ENCODE measurements at places on chromosomes 12 and 14.

GRCh38 chr12:6266971-6267721, 43.3 kb upstream of the PLEKHG6 start:
- no peak for DNase-seq

DNA sequence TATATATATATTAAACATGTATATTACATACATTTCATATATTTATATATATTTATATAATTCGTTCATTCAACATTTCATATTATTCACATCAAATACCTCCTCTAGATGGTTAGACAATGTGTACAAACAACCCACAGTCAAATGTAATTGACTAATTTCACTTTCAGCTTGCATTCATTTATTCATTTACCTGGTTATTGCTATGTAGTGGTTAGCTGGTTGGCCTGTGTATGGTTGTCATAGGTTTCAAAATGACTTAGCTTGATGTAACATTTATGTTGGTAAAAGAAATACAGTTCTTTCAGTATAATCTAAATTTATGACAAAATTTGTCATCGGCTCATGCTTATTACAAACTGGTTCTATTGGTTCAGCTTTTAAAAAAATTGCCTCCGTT, 389 bp downstream of the OR4K13 start:
- DNase-seq: no peak

DNA sequence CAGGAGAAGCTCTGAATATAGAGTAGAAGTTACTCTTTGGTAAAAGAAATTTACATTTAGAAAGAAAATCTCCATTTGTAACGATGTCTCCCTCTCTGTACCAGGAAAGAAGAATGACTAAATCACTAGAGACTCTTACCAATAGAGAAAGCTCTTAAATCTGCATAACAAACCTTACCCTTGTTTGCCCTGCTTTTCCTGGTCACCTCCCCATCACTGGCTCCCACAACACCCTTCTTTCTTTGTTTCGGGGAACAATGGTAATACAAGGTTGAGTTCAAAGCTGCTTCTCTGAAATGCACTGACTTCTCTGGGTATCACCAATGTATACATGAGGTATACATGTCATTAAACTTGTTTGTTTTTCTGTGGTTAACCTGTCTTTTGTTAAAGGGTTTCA, 351.1 kb upstream of the FLRT2 start:
- no peak for DNase-seq

GRCh38 chr14:73780391-73780790, 66.2 kb upstream of the PNMA1 start:
- DNase-seq: no peak

DNA sequence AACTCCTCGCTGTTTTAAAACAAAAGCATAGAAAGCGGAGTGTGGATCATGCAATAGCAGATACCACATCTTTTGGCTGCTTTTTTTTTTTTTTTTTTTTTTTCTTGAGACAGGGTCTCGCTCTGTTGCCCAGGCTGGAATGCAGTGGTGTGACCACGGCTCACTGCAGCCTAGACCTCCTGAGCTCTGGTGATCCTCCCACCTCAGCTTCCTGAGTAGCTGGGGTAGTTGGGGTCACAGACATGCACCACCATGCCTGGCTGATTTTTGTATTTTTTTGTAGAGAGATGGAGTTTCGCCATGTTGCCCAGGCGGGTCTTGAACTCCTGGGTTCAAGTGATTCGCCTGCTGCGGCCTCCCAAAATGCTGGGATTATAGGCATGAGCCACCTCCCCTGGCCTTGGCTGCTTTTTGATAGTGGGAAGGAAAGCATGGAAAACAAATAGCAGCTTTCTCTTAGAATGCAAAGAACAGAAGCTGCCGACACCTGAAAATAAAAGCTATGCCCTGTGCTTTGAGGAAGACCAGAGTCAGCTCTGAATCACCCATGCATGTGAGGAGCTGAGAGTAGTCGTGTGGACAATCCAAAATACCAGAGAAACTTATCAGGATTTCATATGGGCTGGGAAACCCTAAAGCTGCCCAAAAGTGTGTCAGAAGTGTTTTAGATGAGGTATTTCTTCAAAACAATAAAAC, 3.6 kb upstream of the ELK3 start:
- no peak for DNase-seq

DNA sequence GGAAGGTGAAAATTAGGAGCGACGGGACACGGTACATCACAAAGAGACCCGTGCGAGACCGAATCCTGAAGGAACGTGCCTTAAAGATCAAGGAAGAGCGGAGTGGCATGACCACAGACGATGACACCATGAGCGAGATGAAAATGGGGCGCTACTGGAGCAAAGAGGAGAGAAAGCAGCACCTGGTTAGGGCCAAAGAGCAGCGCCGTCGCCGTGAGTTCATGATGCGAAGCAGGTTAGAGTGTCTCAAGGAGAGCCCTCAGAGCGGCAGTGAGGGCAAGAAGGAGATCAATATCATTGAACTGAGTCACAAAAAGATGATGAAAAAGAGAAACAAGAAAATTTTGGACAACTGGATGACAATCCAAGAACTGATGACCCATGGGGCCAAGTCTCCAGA, 385.3 kb downstream of the PDZRN4 start:
- no peak for DNase-seq

DNA sequence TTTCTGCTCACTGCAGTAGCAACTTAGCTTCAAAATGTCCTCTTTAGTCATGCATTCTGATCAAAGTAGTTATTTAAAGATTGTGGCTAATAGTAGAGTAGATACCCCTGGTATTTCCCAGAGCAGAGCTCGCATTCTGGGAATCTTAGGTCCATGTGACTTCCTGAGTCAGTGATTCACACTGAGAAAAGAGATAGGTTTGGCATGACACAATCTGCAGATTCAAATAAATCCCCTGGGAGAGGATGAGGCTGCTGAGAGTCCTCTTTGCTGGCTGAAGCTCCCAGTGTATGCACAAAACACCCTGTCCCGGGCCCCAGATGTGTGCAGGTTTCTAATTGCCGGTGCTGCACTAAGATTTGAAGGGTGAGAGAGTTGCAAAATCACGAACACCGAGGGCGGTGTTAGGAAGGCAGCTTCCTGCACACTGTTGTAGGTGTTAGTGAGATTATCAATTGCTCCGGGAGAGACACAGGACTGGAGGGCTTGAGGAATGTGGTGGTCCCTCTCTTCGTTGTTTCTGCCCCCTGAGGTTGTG, 233.2 kb downstream of the NRXN3 start:
- no peak for DNase-seq

- DNase-seq: no peak
Observed at GRCh38 chr12:67539946-67540345, 108.6 kb upstream of the DYRK2 start.

DNA sequence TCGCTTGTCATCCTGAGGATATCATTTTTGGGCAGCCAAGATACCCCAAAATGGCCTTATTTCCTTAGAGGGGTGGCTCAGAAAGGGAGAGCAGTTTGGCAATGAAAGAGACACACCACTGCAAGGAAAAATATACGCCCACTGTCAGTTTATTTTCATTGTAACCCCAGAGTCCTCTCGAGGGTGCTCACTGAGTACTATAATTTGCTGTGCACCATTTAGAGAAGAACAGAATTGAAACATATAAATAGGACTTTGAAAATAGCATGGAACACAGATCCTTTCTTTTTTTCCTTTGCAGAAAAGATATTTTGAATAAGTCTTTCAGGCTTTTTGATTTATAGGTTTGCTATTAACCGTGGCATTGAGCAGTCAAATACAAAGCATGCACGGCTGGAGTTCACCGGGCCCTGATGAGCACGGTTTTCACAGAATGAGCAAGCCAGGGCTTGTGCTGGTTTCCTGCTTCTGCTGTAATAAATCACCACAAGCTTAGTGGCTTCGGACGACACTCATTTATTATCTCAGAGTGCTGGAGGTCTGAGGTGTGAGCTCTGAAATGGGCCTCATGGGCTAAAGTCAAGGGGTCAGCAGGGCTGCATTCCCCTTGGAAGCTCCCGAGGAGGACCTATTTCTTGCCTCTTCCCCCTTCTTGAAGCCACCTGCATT, 152.3 kb downstream of the ZNF664 start:
- no peak for DNase-seq

GRCh38 chr14:58862416-58863160, 224.8 kb downstream of the DACT1 start:
- DNase-seq: no peak

DNA sequence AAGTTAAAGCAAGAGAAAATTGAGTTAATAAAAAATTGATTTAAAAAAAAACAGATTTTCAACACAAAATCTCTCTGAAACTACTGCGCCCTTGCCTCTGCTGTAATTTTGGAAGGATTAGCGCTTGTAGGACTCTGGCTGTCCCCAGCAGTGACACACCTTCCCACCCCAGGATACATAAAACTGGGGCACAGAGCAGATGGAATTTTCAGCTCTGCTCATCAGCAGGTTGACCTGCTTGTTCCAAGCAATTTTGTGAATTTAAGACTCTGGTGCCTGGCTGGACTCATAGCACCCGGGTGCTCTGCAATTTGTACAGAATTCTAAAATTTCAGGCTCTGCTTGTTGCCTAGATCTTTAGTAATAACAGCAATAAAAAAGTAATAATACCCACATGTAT, 257.8 kb upstream of the GARIN6 start:
- DNase-seq: peak; percentile 52

DNA sequence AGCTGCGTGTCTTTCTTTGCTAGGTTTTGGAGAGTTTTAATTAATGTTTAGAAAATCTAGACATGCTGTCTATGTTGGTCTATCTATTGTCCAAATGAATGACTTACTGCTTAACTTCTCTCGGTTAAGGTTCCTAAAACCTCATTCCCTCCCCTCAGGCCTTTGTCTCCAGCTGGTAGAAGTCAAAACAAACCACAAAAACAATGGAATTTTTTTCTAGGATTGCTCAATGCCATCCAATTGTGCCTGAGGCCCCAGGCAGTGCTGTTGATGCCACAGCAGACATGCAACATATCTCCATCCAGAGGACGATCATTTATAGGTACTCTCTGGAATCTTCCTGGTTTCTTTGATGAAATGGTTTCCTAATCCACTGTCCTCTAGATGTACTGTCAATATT, 448.2 kb upstream of the TBX3 start:
- DNase-seq: no peak
